NCI-H748 treated with DMSO at 0.1 percent for 48 hours (cell line): ENCODE measurements at places on chromosomes 6 and 20.

DNA sequence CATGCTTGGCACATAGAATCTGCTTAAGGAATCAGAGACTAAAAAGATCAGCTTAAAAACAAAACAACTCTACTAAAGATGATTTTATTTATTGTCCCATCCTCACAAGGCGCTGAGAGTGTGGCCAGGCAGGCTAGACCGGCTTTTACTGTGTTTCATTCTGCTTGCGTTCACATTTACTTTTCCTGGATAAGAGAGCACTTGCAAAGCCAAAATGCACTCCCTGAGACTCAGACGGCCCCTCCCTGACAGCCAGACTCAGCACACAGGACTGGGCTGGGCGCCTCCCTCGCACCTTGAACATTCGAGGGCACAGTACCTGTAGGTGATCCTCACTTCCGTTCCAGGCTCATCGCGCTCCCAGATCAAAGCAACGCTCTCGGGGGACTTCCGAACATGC is 10.2 kb downstream of the ACSS1 start:
- no peak for DNase-seq

DNA sequence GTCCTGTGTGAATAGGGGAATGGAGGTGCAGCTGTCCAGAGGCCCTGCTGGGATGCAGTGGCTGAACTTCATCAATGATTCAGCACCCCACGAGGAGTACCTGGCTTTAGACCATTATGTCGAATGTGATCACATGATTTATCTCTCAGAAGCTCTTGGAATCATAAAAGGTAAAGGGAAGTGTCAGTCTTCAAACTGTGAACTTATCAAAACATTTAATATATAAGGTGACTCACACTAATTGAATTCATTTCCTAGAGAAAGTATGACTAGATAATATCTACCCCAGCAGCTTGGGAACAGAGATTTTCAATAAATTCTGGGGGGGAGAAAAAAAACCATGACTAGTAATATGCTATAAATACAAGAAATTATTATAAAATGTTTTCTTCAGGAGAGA is 29.5 kb downstream of the ALDH8A1 start:
- no peak for DNase-seq

- no peak for DNase-seq
Measured at GRCh38 chr6:40244699-40245098, 310.4 kb upstream of the MOCS1 start.

- DNase-seq: no peak
Measured at GRCh38 chr6:168155193-168155592, 76.2 kb upstream of the FRMD1 start.

DNA sequence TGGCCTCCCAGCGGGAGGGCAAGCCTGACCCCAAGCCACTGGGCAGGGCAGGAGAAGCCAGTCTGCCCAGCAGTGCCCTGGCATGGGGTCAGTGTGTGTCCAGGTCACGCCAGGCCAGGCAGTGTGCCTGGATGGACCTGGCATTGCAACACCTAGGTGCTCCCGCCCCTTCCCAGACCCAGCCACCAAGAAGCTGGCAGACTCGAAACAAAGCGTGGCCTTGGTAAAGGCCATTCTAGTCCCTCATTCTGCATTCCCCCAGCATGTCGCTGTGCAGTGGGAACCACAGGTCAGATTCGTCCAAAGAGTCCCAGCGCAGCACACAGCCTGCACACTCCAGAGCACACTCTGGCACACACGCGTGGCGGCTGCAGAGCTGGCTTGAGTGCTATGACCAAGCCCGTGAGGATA is 19.3 kb upstream of the APMAP start:
- DNase-seq: no peak

DNA sequence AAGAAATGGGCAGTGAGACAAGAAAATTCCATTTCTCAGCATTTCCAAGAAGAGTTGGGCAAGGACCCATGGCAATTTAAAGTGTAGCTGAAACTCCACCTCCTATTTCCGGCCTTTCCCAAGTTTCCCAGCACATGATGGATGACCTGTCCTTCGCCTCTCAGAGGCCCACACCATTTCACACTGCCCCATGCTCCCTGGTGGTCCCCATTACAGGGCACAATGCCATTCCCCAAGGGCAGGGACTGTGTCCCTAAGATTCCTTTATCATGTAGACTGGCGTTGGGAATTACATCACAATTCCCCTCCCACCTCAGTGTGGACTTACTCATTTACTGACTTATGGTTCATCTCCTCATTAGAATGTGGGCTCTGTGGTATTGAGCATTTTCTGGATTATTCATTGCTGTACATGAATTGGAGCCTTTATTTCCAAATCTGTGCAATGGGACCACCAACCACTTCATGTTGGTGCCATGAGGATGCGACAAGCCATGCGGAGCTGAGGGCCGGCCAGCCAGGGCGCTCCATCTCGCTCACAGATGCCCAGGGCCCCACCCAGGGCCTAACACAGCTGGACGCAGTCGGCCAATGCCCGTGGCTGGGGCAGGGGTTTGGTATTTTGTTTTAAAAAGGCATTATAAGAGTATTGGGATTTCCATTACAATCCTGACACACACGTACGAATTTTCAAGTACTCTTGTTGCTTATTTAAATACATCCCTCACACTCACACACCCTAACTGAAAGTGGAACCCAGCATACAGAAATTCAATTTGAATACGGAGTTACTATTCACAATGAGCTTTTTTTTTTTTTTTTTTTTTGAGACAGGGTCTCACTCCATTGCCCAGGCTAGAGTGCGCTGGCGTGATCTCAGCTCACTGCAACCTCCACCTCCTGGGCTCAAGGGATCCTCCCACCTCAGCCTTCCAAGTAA is 5.4 kb downstream of the ACSS1 start:
- no peak for DNase-seq

GRCh38 chr6:1068905-1069304 is 243.0 kb upstream of the FOXQ1 start:
- DNase-seq: no peak

GRCh38 chr6:112243861-112244827 is 10.2 kb downstream of the LAMA4 start:
- no peak for DNase-seq

GRCh38 chr6:28618898-28619555 is 93.3 kb downstream of the GPX5 start:
- DNase-seq: no peak

DNA sequence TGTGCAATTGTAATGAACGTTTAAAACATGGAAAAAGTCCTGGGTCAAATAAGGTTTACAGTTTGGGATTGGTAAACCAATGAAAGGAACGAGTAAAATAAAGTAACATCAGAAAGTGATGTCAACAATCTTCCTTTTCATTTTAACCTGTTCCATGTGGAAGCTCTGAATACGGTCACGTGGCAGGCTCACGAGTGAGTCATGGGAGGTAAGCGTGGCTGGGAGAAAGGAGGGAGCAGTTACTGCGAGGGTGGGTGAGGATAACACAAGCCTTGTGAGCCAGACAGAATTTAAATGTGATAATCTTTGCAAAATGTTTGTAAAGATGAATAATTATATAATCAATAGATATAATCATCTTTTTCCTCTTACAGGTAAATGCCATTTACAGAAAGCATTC is 171.3 kb upstream of the HDAC2 start:
- DNase-seq: no peak

DNA sequence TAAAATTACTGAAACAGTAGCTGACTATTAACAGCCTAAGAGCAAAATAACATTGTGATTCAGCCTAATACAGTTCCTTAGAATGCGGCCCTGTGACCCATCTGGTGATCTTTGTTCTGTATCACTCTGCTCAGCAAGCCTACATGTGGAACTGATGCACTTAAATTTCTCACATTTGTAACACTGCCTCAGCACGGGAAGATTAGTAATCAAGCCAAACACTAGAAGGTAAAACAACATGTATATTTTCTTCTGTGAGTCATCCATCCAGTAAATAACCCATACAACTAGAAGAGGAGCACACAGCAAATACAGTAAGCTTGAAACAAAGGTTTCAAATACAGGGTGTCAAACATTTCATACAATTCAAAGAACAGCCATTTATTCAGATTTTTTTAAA is 189.7 kb upstream of the NOX3 start:
- DNase-seq: no peak

DNA sequence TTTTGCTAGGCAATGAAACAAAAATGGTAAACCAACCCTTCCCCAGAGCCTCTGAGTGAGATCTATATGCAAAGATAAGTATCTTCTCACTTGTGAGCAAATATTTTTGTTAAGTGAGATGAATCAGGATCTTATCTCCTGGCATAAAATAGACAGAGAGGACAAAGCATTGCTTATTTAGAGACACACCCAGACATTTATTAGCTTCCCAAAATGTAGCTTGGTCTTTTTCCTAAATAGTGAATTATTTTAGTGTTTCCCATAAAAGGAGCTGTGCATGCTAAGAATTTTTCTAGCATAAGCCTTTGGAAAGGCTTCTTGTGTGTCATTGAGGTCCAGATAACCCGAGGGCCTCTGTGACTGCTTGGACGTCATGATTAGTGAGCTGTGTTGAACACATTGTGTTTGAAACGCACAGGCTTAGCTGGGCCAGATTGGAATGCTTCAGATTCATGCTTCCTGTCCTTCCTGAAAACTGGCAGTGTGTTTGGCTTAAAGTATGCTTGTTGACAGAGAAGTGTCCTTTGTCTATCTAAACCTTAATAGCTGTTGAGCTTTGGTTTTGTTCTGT is 16.5 kb downstream of the MTHFD1L start:
- peak; percentile 68 for DNase-seq

- no peak for DNase-seq
Measured at GRCh38 chr20:22585786-22586493, 1.6 kb upstream of the FOXA2 start.

GRCh38 chr6:45758787-45759471 is 256.7 kb downstream of the CLIC5 start:
- DNase-seq: no peak

GRCh38 chr20:9126527-9126926 is 57.6 kb downstream of the PLCB4 start:
- DNase-seq: no peak

- no peak for DNase-seq
Measured at GRCh38 chr6:155248008-155249001, 15.5 kb upstream of the CLDN20 start.

DNA sequence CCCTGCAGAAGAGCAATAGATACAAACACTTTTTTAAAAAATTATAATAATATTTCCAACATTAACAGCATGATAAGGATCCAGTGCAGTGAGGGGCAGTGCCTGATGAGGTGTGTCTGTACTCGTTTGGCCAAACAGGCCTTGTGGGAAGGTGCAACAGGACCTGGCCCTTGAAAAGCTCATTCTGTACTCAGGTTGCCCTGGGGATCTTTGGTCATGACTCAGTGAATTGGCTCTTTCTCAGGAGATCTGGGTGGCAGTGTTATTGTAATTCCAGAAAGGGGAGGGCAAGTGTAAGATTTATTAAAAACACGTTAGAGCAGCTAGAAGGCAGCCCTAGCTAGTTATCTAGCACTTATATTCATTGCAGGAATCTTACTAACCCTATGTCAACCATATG is 2.9 kb upstream of the SPINT3 start:
- no peak for DNase-seq

DNA sequence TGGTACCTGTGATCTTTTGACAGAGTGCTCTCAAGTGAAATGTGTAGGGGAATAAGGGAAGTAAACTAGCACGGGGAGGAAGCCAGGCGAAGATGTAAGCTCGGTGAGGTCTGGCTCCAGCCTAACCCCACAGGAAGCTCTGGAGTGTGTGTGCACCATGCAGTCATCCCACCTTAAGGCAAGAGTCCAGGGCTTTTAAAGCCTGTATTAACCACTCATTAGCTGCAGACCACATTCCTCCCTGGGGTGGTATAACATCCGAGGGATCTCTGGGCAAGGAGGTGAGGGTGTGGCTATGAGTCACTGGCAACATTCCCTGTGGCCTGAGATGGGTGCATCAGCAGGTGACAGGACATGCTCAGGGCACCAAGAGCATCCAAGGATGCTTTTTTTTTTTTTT is 12.5 kb upstream of the RANBP9 start:
- no peak for DNase-seq

DNA sequence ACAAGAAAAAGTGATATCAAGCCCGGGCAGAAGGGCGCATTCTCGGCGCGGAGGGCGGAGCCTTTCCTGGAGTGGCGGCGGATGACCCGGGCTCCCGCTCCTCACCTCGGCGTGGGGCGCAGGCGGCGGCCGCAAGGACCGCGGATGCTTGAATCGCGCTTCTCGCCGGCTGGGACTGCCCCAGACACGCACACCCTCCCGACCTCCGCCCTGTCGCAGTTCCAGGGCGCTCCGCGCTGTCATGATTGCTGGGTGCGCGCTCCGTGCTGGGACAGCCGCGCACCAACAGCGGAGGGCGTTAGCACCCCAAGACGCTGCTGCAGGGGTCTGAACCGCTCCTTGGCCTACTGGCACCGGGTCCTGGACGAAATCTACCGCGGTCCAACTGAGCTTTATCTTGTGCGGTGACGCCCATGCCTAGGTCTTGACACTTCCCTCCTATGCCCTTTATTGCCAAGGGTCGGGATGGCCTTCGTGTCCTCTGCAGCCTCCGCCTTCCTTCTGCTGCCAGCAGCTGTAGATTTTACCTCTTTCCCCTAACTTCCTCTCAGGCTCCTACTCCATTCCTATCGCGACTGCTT is 43.3 kb downstream of the IRAK1BP1 start:
- DNase-seq: no peak

- DNase-seq: peak; percentile 76
Measured at GRCh38 chr6:118283766-118284165, 264.3 kb upstream of the PLN start.

DNA sequence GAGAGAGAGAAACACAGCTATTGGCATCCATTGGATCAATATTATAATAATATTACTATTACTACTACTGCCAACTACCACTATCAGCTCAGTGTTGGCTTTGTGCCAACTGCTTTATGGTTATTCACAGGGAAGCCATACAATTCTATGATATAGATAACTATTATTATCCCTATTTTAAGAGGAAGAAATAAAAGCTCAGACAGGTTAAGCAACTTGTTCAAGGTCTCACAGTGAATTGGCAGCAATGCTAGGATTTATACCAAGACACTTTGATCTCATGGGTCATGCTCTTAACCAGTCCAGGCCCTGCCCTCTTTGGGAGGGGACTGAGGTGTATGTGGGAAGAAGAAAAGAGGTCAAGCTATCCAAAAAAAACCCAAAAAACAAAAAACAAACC is 82.0 kb upstream of the TRAF3IP2 start:
- no peak for DNase-seq

- DNase-seq: no peak
Measured at GRCh38 chr6:72783666-72784065, 161.8 kb downstream of the KCNQ5 start.

GRCh38 chr6:167858842-167859664 is 32.3 kb downstream of the AFDN start:
- no peak for DNase-seq

GRCh38 chr20:5890773-5891441 is 59.4 kb downstream of the TRMT6 start:
- DNase-seq: no peak

- DNase-seq: no peak
Measured at GRCh38 chr6:34196833-34197195, 39.9 kb upstream of the HMGA1 start.

DNA sequence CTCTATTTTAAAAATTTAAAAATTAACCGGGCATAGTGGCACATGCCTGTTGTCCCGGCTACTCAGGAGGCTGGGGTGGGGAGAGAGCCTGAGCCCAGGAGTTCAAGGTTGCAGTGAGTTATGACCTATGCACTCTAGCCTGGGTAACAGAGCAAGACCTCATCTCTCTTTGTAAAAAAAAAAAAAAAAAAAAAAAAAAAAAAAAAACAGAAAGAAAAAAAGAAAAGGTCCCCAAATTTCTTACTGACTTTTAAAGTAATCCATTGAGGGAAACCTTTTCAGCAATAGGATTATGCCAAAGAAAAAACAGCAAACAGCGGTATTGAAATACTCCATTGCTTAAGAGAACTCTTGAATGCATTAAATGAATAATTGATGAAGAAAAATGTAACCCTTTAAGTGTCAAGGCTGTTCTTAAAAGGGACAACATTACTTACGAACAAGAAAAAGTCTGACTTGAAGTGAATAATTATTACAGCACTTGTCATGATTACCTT is 6.0 kb upstream of the DNAAF9 start:
- no peak for DNase-seq
